ENCODE measurements at places on chromosomes 12 and 14.
A peak's percentile ranks its signal among the peaks of the same experiment; 100 is the strongest.

GRCh38 chr14:98705871-98706300 lies 566.1 kb downstream of the BCL11B start:
- no peak for DNase-seq

DNA sequence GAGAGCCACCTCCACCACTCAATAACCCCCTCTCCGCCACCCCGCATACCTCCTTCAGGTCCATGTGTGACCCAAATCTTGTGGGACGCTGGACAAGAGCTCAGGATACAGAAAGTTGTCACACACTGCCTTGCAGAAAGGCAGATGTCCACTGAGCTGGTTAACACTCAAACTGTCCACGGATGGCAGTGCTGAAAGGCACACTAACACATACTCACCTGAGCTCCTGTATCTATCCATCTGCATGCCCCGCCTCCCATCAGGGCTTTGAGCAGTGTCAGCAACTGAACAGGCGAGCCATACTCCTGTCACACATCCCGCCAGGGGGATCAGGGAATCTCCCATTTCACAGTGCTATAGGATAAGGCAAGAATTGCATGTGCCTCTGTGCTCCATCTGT lies 642.0 kb downstream of the GALC start:
- DNase-seq, result no peak

DNA sequence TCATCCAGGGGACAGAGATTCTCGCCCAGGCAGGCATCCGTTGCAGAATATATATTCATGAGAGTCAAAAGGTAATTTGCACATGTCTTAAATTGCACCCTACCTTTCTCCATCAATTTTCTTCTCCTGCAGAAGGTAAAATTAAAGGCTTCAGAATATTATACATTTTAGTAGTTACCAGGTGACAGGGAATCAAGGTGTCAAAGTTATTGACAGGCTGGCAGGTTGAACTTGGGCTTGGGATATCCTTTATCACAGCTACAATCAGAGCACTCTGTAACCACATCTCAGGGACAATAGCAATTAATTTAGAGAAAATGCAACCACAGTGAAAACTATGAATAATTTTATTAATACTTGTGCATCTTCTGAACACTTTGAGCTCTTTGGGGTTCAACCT lies 66.9 kb upstream of the GSC start:
- no peak for DNase-seq

DNA sequence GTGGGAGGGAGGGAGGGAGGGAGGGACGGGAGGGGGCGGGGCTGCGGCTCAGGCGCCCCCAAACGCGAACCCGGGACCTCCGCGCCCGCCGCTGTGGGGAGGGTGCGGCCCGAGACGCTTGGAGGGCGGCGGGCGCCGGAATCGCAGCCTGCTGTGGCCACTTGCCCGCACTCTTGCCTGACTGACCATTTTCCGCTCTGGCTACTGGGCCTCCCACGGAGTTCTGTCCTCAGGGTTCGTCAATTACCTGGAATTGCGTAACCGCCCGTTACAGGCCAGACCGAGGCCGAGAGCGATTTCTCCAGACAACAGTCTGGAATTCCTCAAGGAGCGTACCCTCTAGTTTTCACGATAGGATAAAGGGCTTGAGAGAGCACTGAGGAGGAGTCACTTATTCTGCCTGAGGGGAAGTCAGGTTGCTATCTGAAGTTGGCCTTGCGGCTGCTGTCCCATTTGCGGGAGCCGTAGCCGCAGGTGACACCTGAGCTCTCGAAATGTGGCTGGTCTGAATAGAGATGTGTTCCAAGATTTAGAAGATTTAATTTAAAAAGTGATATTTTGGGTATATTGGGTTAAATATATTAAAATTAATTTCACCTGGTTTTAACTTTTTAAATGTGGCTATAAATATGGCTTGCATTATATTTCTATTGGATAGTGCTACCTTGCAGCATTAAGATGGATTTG lies 446 bp upstream of the ZNF641 start:
- DNase-seq, result no peak

GRCh38 chr14:101891471-101891870 lies 72.9 kb upstream of the DYNC1H1 start:
- DNase-seq, result no peak

GRCh38 chr12:95411466-95411865 lies 62.5 kb upstream of the METAP2 start:
- DNase-seq, result no peak

DNA sequence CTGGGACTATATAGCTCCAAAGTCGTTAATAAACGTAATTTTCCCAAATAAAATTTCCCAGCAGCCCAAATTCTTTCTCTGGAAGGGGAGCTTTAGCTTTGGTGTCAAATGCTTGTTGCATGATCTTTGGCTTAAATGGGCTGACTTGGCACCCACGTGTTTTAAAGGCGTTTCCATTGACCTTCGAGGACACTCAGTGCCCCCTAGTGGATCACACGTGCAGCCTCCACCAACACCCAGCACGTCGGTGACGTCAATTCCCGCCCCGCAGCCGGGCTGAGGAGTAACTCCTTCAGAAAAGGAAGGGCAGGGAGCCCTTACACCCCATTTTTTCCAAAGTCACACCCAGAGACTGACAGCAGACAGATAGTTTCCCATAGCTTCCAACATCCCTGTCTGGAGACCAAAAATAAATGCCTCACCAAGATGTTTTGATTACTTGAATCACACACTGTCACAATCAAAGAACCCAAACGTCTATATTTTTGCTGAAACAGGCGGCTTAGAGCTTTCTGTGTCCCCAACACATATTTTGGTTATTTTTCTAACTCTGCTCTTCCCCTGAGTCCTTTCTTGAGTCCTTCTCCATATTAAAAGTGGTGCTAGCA lies 707.9 kb downstream of the AACS start:
- DNase-seq, result peak; percentile 48

DNA sequence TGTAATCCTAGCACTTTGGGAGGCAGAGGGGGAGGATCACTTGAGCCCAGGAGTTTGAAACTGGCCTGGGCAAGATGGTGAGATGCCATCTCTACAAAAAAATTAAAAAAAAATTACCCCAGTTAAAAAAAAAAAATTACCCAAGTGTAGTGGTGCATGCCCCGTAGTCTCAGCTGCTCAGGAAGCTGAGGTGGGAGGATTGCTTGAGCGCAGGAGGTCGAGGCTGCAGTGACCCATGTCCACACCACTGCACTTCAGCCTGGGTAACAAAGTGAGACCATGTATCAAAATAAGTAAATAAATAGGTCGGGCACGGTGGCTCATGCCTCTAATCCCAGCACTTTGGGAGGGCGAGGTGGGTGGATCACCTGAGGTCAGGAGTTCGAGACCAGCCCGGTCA lies 128.8 kb downstream of the VRK1 start:
- no peak for DNase-seq

DNA sequence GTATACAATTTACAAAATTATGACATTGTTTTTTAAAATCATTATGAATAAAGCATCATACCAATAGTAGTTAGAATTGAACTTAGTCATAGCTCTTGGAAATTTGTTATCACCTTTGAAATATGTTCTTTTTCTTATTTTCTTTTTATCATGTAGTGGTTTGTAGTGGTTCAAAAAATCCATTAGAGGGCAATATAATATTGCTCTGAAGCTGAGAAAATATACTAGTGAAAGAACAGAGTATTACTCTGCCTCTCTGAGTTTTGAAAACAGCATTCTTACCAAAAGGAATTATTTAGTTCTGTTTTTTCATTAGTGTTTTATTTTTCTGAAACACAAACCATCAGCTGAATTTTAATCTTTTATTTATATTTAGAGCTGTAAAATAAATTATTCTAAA lies 76.2 kb downstream of the PDZRN4 start:
- DNase-seq, result no peak

- no peak for DNase-seq
These were observed 2.0 kb downstream of the AQP2 start for GRCh38 chr12:49952391-49953055.

- no peak for DNase-seq
These were observed 70.4 kb downstream of the TMEM116 start for GRCh38 chr12:111942557-111942956.

GRCh38 chr12:132720606-132721345 lies 10.1 kb downstream of the PGAM5 start:
- no peak for DNase-seq

DNA sequence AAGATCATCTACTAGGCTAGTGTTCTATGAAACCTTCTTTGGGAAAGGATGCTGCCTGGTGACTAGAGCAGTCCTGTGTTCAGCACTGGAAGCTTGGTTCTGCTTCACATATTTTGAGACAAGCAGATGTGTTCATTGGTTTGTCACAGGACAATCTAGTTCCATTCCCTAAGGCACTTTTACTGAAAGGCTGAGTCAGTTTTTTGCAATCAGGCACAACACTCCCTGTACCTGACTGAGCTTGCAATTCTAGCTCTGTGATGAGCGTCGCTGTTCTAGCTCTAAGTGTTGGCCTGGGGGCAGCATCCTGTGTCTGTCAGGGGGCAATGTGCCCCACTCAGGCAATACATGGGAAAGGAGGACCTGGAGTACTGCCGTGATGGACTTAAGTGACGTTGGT lies 144.4 kb downstream of the CAND1 start:
- DNase-seq, result no peak

DNA sequence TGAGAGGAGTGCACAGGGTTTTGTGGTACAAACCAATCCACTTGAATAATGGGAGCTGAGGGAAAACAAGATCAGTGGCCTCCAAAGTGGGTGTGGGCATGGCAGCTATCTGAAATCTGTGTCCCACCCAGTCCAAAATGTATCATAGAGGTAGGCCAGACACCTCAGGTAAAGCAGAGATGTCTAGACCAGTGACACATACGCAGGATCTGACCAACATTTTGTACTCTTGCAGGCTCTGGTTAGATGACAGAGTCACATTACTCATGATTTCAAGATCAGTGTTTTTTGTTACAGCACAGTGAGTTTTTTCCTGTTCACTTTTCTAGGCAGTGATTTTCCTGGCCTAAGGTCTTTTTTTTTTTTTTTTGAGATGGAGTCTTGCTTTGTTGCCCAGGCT lies 211.8 kb downstream of the PCNX1 start:
- DNase-seq, result no peak

GRCh38 chr12:69433653-69434052 lies 36.5 kb upstream of the FRS2 start:
- no peak for DNase-seq

DNA sequence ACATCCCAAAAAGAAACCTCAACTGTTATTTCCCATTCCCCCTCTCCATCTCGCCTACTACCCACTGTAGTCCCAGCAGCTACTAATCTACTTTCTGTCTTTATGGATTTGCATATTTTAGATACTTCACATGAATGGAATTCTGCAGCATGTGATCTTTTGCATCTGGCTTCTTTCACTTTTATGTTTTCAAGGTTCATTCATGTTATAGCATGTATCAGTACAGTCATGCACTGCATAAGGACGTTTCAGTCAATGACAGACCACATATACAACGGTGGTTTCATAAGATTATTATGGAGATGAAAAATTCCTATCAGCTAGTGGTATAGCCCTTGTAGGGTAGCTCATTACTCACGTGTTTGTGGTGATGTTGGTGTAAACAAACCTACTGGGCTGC lies 24.5 kb downstream of the PCNX4 start:
- no peak for DNase-seq

DNA sequence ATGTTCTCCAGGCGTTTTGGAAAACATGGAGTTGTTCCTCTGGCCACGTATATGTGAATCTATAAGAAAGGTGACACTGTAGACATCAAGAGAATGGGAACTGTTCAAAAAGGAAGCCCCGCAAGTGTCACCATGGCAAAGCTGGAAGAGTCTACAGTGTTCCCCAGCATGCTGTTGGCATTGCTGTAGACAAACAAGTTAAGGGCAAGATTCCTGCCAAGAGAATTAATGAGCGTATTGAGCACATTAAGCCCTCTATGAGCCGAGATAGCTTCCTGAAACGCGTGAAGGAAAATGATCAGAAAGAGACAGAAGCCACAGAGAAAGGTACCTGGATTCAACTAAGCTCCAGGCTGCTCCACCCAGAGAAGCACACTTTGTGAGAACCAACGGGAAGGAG lies 92.5 kb upstream of the EIF5 start:
- no peak for DNase-seq

DNA sequence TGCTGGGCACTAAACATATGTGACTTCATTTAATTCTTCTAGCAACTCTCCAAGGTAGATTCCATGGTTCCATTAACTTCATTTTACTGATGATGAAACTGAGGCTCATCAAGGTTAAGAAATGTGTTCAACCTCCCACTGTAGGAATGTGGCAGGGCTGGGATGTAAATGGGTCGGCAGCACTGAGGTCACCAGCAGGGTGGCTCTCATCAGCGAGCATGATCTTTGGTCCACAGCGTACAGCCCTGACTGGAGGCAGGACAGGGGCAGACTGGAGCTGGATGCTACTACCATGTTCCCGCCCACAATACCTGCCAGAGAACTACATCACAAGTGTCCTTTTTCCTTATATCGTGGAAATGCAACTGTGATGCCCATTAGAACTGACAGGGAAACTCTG lies 4.6 kb downstream of the APPL2 start:
- DNase-seq, result no peak

DNA sequence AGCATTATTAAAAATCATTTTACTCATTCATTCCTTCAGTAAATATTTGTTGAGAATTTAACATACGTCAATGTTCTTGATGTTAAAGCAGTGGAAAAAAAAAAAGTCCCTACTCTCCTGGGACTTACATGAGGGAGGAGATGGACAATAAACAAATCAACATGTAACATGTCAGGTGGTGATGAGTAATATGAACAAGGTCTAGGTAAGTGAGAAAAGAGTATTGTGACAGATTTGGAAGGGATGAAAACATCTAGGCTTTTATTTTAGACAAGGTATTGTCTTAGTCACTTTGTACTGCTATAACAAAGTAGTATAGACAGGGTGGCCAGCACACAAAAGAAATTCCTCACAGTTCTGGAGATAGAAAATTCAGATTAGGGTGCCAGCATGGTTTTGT lies 167.2 kb downstream of the FSCB start:
- no peak for DNase-seq

GRCh38 chr14:77488558-77488957 lies 10.1 kb downstream of the ISM2 start:
- no peak for DNase-seq

DNA sequence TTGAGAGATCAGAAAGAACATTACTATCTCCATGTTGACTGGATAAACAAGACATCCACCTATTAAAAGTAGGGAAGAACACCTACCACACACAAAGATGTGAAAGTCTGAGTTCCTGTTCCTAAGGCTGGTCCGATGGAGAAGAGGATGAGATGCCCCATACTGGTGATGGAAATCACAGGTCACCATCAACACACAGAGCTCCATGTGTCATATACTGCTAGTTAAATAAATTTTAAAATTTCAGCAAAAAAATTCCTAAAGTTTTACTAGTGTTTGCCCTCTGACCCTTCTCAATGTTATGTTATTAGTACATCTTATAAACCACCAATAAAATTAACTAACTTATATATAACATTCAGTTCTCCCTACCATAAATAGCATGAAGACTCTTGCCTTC lies 59.1 kb downstream of the KCNA5 start:
- DNase-seq, result no peak

All from neural progenitor cell (in vitro differentiated cells).